Natural killer cell treated with Interleukin-12 subunit alpha and Interleukin-12 subunit beta and Interleukin-15 and Interleukin-18, amount 100 ng/mL, for 72 hours (primary cell): ENCODE measurements at places on chromosomes 6 and 20.
A peak's percentile ranks its signal among the peaks of the same experiment; 100 is the strongest.

- H3K27me3 ChIP-seq, result no peaks in the 10 kb centered on the region
- H3K4me1 ChIP-seq, result peaks cover 18% of the 10 kb centered on the region
- H3K36me3 ChIP-seq, result no peaks in the 10 kb centered on the region
- no peak overlapping the region for H3K4me3 ChIP-seq
- H3K27ac ChIP-seq, result peak overlapping the region; percentile 80
- DNase-seq, result no peak
Measured at GRCh38 chr20:32449057-32449889, 91.1 kb downstream of the ASXL1 start.

- H3K27me3 ChIP-seq, result peaks cover 4% of the 10 kb centered on the region
- H3K4me3 ChIP-seq, result no peak overlapping the region
- no peak for DNase-seq
- no peak overlapping the region for H3K27ac ChIP-seq
Measured at GRCh38 chr6:144134176-144134575, 16.1 kb upstream of the STX11 start.

DNA sequence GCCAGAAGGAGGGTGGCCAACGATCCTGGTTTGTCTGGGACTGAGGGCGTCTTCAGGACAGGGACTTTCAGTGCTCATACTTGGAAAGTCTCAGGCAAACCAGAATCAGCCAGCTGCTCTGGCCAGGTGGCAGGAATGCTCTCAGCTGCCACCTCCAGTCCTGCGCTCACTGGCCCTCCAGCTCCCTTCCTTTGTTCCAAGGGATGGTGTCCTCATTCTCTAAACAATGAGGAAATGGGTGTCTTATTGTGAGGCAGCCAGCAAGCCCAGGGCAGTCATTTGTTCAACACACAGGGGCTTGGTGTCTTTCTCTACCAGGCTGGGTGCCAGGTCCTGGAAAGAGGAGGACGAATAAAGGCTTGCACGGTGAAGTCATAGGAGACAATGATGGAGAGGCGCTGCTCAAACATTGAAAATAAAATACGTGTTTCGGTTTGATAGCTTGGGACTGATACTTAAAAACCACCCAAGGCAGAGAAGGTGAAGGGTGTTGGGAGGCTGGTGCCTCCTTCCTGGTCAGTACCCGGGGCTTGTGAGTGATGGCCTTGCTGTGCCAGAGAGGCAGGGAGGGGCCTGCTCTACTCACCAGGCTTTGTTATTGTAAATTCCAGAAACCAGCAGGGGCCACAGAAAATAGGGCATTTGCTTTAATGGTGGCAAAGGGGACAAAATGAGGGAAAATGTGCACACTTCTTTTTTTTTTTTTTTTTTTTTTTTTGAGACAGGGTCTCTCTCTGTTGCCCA lies 11.3 kb upstream of the TMEM181 start:
- H3K36me3 ChIP-seq, result no peaks in the 10 kb centered on the region
- H3K4me1 ChIP-seq, result no peaks in the 10 kb centered on the region
- H3K27me3 ChIP-seq, result peaks cover 12% of the 10 kb centered on the region
- no peak for DNase-seq

DNA sequence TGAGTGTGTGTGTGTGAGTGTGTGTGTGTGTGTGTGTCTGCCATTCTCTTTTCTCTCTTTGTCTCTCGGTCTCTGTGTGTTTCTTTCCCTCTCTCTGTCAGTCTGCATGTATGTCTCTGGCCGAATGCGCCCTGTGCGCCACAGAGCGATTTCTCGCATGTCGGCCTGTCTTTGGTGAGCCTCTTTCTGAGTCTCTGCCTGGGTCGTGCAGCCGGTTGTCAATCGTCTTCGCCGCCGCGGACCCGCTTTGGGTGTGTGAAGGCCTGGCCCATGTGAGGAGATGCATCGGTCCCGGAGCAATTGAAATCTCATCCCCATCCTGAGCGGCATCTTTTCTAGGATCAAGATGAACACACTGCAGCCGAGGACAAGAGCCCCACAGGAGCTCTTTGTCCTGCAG lies 1567.2 kb upstream of the DEFB115 start:
- H3K27ac ChIP-seq, result no peak overlapping the region
- no peaks in the 10 kb centered on the region for H3K27me3 ChIP-seq
- no peaks in the 10 kb centered on the region for H3K4me1 ChIP-seq
- H3K36me3 ChIP-seq, result peaks cover 14% of the 10 kb centered on the region

DNA sequence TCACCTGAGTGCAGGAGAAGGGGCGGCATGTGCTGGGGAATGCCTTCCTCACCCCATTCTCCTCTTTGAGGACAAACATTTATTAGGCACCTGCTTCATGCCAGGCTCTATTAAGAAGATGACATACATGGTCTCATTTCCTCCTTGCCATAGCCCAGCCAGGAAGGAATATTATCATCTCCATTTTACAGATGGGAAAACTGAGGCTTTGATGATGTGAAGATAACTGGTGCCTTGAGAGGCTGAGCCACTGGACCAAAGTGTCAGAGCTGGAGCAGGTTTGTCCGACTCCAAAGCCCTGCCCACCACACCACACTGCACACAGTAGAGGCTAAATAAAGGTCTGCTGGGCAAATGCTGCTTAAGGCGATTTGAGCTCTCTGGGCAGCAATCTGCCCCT lies 37.2 kb downstream of the FAM110A start:
- DNase-seq, result no peak
- H3K36me3 ChIP-seq, result no peaks in the 10 kb centered on the region
- peaks cover 16% of the 10 kb centered on the region for H3K4me1 ChIP-seq
- H3K27me3 ChIP-seq, result peaks cover 8% of the 10 kb centered on the region
- H3K27ac ChIP-seq, result no peak overlapping the region

- no peaks in the 10 kb centered on the region for H3K36me3 ChIP-seq
- no peak overlapping the region for H3K4me3 ChIP-seq
- no peak overlapping the region for H3K27ac ChIP-seq
- no peak for DNase-seq
Measured at GRCh38 chr6:93886416-93886815, 467.1 kb upstream of the EPHA7 start.

GRCh38 chr6:135117413-135117968 lies 62.9 kb upstream of the HBS1L start:
- peaks cover 17% of the 10 kb centered on the region for H3K36me3 ChIP-seq
- H3K27me3 ChIP-seq, result no peaks in the 10 kb centered on the region
- peaks cover 76% of the 10 kb centered on the region for H3K4me1 ChIP-seq
- DNase-seq, result no peak
- peak overlapping the region; percentile 76 for H3K4me3 ChIP-seq

- no peak for DNase-seq
- peak overlapping the region; percentile 93 for H3K4me3 ChIP-seq
- H3K27ac ChIP-seq, result peak overlapping the region; percentile 47
- H3K36me3 ChIP-seq, result no peaks in the 10 kb centered on the region
Measured at GRCh38 chr6:27870291-27870870, 41.8 kb downstream of the OR2B2 start.

DNA sequence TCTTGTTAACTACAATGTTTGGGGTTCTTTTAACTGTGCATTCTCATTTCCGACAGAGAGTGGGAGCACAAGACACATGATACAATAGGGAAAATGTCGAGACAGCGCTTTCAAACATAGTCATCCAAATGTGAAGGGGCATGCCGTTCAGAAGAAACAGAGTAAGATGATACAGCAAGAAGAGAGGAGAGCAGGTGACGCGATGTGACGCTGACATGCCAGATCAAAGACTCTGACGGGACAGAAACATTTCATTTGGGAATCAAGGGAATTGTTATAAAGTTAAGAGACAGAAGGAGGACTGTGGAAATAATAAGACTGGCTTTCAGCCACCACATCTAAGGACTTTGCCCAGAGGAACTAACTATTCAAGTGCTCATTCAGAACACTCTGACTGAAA lies 117.4 kb downstream of the FAXC start:
- H3K27me3 ChIP-seq, result peaks cover 13% of the 10 kb centered on the region
- no peaks in the 10 kb centered on the region for H3K36me3 ChIP-seq
- H3K4me3 ChIP-seq, result no peak overlapping the region
- no peak overlapping the region for H3K27ac ChIP-seq

DNA sequence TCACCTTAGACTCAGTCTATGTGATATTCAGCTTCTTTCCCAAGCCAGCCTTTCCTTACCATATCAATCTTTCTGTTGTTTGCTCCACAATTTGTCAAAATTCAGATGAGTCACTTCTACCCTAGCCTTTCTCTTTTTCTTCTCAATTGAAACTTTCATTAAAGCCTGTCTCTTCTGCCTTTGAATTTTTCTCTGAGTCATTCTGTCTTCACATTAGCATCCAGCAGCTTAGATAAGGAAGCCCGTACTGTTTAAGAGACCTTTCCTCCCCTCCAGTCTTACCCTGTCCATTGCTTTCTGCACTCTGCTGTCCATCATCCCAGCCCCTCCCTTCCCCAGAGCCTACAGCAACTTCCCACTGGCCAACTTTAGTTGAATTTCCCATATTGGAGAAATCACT lies 34.9 kb upstream of the RALGAPA2 start:
- H3K36me3 ChIP-seq, result peaks cover 6% of the 10 kb centered on the region
- DNase-seq, result no peak
- H3K4me3 ChIP-seq, result no peak overlapping the region
- peaks cover 8% of the 10 kb centered on the region for H3K27me3 ChIP-seq

DNA sequence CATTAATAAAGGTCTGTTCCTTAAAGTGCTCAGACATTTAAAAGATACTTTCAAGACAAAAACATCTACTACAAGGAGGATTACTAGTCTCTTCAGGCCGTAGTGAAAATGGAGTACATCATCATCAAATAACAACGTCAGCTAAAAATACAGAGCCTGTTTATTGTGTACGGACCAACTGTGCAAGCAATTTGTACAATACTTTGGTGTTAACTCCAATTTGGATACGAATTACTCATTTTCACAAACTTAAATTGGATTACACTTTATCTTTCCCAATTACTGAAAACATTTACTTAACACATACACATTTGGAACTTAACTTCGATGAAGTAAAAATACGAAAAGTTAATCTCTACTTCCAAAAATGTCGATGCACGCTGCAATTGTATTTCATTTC lies 802 bp downstream of the CYP39A1 start:
- peak overlapping the region; percentile 86 for H3K4me3 ChIP-seq
- H3K36me3 ChIP-seq, result no peaks in the 10 kb centered on the region
- no peak for DNase-seq

DNA sequence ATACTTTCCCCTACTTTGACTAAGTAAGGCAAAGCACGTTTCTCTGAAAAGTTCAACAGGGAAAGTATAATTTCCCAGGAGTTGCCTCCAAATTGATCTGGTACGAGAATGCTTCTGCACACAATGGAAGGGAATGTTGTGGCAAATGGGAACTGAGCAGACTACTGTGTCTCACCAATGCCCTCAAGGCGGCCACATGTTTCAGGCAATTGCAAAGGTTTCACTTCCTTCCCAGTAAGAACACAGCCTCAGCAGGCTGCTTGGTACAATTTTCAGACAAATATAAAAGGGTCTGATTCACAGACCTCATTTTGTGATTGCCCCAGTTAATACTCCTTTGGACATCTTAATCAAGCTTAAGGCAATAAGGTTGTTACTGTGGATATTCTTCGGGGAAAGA lies 71.2 kb downstream of the KIAA0319 start:
- H3K4me1 ChIP-seq, result no peaks in the 10 kb centered on the region
- no peak overlapping the region for H3K4me3 ChIP-seq
- peaks cover 19% of the 10 kb centered on the region for H3K27me3 ChIP-seq
- no peaks in the 10 kb centered on the region for H3K36me3 ChIP-seq

- H3K4me1 ChIP-seq, result peaks cover 9% of the 10 kb centered on the region
- H3K36me3 ChIP-seq, result no peaks in the 10 kb centered on the region
- H3K4me3 ChIP-seq, result no peak overlapping the region
- DNase-seq, result no peak
- H3K27me3 ChIP-seq, result peaks cover 12% of the 10 kb centered on the region
Measured at GRCh38 chr6:75422024-75422639, 71.5 kb downstream of the FILIP1 start.

GRCh38 chr6:52483671-52484003 lies 63.5 kb downstream of the EFHC1 start:
- H3K4me3 ChIP-seq, result no peak overlapping the region
- no peaks in the 10 kb centered on the region for H3K27me3 ChIP-seq
- H3K36me3 ChIP-seq, result no peaks in the 10 kb centered on the region
- no peak for DNase-seq
- H3K4me1 ChIP-seq, result no peaks in the 10 kb centered on the region

GRCh38 chr6:117329926-117330325 lies 64.6 kb downstream of the VGLL2 start:
- no peak overlapping the region for H3K27ac ChIP-seq
- H3K4me1 ChIP-seq, result no peaks in the 10 kb centered on the region
- H3K27me3 ChIP-seq, result peaks cover 20% of the 10 kb centered on the region

GRCh38 chr6:79515436-79515835 lies 21.8 kb downstream of the LCA5 start:
- no peak overlapping the region for H3K4me3 ChIP-seq
- H3K36me3 ChIP-seq, result no peaks in the 10 kb centered on the region
- H3K27ac ChIP-seq, result no peak overlapping the region
- H3K27me3 ChIP-seq, result no peaks in the 10 kb centered on the region
- no peak for DNase-seq

DNA sequence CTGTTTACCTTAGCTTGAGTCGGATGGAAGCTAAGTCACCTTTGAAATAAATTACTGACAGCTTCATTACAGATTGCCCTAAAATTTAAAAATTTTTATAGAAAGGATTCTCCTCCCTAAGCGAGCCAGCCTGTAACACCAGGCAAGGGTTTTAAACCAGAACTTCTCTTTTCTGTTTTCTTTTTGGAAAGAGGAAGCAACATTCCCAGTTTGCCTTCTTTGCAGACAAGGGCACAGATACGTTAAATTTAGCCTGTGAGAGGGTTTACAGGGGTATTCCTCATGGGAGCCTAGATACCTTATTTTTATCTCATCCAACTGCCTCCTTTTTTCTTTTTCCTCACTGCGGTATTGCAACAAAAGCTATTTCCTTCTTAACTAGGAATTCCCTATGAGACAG lies 45.0 kb downstream of the GNAS start:
- no peak overlapping the region for H3K4me3 ChIP-seq
- peaks cover 19% of the 10 kb centered on the region for H3K36me3 ChIP-seq
- DNase-seq, result no peak
- H3K27me3 ChIP-seq, result no peaks in the 10 kb centered on the region

DNA sequence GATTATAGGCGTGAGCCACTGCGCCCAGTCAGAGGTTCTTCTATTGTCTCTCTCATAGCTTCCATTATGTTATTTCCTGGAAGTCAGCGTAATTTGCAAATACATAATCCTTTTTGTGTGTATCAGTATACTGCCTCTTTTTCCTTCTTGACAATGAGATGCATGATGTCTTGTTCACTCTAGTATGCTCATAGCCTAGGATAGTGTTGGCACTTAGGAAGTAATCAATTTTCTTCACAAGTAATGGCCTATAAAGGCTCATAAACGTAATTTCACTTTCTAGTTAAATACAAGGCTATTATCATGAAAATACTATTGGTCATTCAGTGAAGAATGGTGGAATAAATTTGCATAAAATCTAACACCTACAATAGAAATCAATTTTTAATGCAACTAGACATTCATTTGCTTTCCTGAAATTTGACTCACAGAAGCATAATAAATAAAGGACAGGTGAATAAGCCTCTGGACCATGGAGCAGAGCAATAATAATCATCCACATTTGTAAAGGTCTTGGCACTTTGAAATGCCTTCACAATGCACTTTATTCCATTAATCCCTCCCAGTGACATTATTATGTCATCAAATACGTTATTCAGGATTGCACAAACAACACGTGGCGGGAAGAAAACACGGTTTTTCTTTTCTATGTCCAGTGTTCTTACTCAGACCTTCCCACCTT lies 366.9 kb upstream of the BTBD3 start:
- H3K4me3 ChIP-seq, result no peak overlapping the region
- no peaks in the 10 kb centered on the region for H3K4me1 ChIP-seq
- no peak overlapping the region for H3K27ac ChIP-seq
- H3K36me3 ChIP-seq, result no peaks in the 10 kb centered on the region
- DNase-seq, result no peak
- no peaks in the 10 kb centered on the region for H3K27me3 ChIP-seq

GRCh38 chr20:4244700-4245485 lies 229.5 kb upstream of the RNF24 start:
- no peaks in the 10 kb centered on the region for H3K4me1 ChIP-seq
- no peak for DNase-seq
- H3K27me3 ChIP-seq, result peaks cover 42% of the 10 kb centered on the region
- no peak overlapping the region for H3K4me3 ChIP-seq
